ENCODE measurements at places on chromosomes 11 and 22. TPM values are rescaled to one million over a fixed set of nuclear protein-coding genes. Genes with fewer than 3 reads are reported as not detected.

Gene OR51B5
- not detected for total RNA-seq

Gene GALNT18
- total RNA-seq, result 240 TPM

Gene MICAL3
- total RNA-seq, result 29.0 TPM

Gene PRG3
- total RNA-seq, result not detected

Gene CRY2
- total RNA-seq, result 4.4 TPM

DNA sequence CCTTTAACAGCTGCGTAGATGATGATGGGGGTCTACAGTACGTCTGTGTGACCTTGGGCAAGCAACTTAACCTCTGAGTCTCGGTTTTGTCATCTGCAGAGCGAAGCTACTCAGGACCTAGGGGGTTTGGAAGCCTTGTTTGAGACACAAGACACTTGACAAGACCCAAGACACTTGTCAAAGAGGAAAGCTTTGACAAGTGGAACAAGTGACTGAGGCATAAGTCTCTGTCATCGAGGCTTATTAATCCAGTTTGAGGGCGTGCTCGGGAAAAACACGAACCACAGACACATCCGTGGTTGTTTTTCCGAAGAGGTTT, 732 bp upstream of the PC start:
- no peak for DNase-seq

- no peak for DNase-seq
Measured at GRCh38 chr11:16278273-16278672, 78.1 kb downstream of the SOX6 start.

- DNase-seq, result no peak
Measured at GRCh38 chr11:93668171-93668570, 6.7 kb downstream of the CEP295 start.

GRCh38 chr22:35749808-35750207, 32.1 kb downstream of the APOL5 start:
- no peak for DNase-seq

- peak; percentile 46 for DNase-seq
Measured at GRCh38 chr11:118917481-118918127, 8.1 kb downstream of the BCL9L start.

DNA sequence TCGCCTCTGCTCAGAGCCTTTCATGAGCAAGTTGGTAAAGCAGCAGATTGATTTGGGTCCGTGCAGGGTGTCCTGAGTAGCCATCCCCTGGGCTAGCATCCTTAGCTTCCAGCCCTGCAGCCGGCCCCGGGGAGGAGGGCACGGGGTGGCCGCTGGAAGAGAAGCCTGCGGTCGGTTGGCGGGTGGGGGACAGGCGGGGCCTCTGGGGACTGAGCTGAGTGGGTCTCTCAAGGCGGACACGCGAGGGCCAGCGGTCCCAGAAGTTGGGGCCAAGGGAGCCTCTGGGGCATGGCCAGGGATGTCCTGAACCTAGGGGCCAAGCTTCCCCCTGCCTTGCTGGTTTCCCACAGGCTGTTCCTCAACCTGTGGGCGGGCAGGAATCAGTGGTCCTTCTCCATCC, 143.0 kb downstream of the TBC1D22A start:
- no peak for DNase-seq

DNA sequence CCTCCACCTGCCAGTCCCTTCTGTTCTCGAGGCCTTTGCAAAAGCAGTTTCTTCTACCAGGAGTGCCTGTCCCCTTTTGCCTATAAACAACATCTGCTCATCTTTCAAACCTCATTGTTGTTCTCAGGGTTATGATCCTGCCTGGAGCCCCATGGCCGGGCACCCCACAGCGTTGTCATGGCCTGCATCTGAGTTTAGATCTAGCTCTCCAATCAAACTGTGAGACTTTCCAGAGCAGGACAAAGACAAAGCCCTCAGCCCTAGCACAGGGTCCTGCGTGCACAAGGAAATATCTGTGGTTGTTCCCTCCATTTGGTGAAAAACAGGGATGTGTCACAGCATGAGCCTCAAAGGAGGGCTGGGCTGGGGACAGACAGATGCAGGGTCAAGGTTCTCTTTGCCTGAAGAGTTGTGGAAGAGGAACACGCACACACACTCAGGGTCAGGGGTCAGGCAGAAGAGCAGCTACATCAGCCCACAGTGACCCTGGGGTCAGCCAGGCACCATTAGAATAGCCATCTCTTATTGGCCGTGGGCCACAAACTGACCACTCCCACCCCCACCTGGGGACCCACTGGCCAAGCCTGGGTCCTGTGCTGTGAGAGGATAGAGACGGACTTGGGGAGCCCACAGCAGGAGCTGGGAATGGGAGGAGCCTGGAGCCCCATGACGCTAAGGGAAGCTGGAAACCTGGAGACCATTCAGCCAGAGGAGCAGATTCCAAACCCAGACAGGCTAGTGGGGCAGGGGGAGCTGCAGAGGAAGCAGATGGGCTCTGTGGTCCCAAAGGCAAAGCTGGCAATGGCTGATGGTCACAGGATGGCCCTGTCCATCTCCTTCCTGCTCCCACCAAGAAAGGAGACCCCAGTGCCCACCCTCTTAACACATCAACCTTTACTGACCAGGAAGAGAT, 99.4 kb downstream of the PDE2A start:
- no peak for DNase-seq

- DNase-seq, result no peak
Measured at GRCh38 chr11:121453589-121454299, 977 bp upstream of the SORL1-AS1 start.

GRCh38 chr11:2975594-2975993, 16.5 kb downstream of the NAP1L4 start:
- DNase-seq, result peak; percentile 54

DNA sequence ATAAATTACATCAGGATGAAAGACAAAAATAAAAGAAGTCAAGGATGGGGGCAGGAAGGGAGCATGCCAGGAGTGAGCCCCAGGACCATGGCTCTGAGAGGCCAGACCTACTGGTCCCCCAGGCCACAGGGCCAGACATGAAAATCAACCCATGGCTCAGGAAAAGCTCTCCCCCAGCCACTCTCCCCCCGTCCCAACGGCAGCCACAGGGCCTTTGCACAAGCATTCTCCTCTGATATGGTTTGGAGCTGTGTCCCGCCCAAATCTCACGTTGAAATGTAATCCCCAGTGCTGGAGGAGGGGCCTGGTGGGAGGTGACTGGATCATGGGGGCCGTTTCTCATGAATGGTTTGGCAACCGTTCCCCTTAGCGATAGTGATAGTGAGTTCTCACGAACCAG, 80.8 kb upstream of the ANO1 start:
- no peak for DNase-seq
